Activated CD8-positive, alpha-beta memory T cell treated with anti-CD3 and anti-CD28 coated beads for 1 hour (primary cell): ENCODE measurements at places on chromosomes 1 and 21.

- no peak for DNase-seq
Observed at GRCh38 chr1:172273647-172274396, 146.7 kb upstream of the C1orf105 start.

GRCh38 chr1:230975636-230976035 lies 3.0 kb downstream of the TTC13 start:
- no peak for DNase-seq

GRCh38 chr1:98705591-98705990 lies 44.1 kb downstream of the SNX7 start:
- DNase-seq: no peak

GRCh38 chr1:101697072-101697471 lies 299.7 kb downstream of the OLFM3 start:
- DNase-seq: no peak

GRCh38 chr1:161720956-161721737 lies at the start of gene FCRLB:
TSS of gene FCRLB (plus strand) at chr1:161721544. CDS start at chr1:161722673, 1,129 bp downstream.
- no peak for DNase-seq

DNA sequence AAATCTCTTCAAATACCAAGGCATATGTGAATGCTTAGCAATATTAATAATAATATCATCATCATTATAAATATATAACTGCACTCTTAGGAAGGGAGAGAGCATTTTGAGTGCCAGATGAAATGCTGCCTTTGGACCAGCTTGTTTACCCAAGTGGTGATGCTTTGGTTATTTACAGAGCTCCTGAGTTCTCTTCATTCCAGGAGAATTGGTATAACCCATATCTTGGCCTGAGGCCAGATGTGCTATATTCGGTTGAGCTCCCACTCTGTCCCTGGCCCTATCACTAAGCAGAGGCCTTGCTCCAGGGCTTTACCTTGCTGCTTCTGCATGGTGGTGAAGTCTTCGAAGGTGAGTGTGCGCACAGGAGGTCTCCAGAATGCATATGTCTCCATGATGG lies 89.4 kb downstream of the TBX15 start:
- no peak for DNase-seq

- DNase-seq: no peak
Observed at GRCh38 chr1:239537795-239538194, 151.4 kb downstream of the CHRM3 start.

- DNase-seq: no peak
Observed at GRCh38 chr1:218865591-218865990, 308.1 kb upstream of the LYPLAL1 start.

DNA sequence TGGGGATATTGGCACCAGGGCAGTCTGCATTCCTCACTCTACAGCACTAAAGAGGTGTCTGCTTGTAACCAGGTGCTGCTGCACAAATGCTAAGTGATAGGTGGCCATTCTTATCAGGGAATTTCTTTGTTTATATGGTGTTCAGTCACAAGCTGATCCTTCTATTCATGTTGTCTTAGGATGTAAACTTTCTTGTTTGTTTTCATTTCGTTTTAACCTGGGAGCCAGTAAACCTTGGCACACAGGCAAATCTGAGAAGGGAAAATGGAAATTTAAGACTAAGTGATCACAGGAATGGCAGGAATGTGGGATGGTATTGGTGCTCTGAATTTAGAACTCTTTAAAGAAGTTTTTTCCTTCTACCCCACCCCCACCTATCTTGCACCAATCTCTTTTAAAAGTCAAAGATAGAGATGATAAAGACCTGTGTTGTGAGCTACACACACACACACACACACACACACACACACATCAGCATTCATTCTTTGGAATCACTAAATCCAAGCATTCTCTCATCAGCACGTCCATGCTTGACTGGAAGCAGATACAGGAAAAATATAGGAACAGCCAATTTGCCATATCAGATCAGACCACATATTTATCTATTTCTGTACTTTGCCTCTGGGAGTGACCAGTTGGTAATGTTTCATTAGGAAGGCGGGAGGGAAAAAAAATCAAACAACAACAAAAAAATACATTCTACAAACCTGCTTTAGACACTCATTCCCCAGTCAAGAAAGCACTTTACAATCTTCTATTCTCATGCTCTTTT lies 451.4 kb upstream of the ADGRL2 start:
- no peak for DNase-seq

DNA sequence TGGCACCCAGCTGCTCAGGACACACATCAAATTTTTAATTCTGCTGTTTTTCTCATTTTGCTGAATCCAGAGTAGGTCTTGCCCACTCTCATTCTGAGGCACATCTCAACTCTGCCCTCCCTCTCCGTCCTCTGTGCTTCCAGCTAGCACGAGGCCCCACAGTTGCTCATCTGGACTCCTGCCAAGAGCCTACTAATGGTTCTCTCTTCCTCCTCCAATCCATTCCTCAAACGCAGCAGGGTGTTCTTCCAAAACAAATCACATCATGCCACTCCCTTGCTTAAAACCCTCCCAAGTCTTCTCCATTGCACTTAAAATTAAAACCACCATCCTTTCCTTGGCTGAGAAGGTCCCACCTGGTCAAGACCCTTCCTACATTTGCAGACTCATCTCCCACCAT lies 49.8 kb upstream of the SCAF4 start:
- DNase-seq: no peak

GRCh38 chr1:53909946-53910345 lies 16.0 kb downstream of the DIO1 start:
- DNase-seq: no peak

GRCh38 chr1:205711105-205712048 lies 31.1 kb upstream of the SLC45A3 start:
- DNase-seq: peak; percentile 48

DNA sequence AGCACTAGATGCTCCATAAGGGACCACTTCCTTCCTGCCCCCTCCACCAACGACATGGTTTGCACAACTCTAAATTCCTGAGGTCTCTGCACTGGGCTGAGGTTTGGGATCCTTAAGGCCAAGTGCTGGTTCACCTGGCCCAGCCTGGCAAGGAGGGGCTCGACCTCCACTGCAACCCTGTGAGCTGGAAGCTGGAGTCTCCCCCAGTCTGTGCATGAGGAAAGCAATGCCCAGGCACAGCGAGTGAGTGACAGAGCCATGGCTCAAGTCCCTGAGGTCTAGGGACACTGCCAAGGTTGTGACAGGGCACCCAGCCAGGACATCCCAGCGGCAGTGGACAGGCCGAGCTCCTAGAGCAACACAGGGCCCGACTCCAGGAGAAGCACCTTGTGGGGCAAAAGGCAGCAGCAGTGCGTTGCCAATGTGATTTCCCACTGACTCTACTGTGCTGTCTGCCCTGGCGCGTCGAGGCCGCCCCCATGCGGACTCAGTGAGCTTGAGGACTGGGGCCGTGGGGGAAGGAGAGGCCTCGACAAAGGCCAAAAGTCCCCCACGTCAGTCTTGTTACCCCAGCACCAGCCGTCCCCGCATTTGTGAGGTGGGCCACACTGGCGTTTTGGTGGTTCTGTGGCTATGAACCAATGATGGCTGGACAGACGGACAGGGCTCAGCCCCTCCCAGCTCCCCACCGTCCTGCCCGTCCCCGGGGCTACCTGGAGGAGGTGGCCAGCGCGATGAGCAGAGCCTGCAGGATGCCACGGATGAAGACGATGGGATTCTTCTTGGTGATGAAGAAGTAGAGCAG lies 30.0 kb downstream of the PODN start:
- no peak for DNase-seq

DNA sequence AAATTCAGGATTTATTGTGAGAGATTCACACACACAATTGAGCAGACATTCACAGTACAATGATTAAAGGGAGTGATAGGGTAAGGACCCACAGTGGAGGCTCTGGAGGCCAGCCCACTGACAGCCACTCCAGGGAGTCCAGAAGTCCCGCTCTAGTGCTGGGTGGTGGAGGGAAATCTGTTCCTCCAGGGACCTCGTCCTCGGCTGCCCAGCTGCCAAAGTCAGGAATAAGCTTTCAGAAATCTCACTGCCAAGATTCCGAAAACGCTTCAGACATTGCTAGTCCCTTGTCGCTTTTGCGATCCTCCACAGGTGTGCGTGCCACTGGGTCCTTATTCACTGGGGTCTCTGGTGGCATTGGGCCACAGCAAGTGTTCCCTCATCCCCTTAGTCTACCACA lies 2.3 kb downstream of the MX1 start:
- DNase-seq: no peak

GRCh38 chr1:79117376-79117775 lies 110.8 kb upstream of the ADGRL4 start:
- no peak for DNase-seq

DNA sequence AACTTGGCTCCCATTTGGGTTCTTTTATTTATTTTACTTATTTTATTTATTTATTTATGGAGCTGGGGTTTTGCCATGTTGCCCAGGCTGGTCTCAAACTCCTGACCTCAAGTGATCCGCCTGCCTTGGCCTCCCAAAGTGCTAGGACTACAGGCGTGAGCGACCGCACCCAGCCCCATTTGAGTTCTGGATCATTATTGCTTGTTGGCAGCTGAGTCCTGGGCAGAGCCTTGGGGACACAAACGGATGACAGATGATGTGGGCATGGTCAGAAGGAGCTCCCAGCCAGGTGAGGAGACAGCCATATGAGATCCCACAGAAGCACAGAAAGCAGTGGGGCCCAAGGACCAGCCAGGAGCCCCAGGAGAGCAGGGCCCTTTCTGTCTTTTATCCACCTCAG lies 254.0 kb downstream of the MATN1 start:
- no peak for DNase-seq

GRCh38 chr1:31837451-31838158 lies 21.8 kb upstream of the SPOCD1 start:
- DNase-seq: no peak

DNA sequence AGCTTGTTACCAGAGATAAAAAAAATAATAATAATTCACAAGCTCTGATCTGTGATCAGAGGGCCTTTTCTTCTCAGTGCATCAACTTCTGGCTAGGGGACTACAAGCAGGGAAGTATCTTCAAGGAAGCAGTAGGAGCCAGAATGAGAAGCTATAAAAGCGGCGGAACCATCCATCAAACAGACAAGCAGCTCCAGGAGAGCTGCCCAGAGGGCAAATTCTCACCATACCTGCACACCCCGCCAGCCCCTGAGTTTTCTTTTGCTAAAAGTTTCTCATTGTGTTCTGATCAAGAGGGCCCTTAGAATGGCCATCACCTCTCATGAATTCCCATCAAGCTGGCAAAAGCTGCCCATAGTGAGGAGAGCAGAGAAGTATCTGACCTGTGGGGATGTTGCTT lies 99.4 kb downstream of the SMYD2 start:
- no peak for DNase-seq

DNA sequence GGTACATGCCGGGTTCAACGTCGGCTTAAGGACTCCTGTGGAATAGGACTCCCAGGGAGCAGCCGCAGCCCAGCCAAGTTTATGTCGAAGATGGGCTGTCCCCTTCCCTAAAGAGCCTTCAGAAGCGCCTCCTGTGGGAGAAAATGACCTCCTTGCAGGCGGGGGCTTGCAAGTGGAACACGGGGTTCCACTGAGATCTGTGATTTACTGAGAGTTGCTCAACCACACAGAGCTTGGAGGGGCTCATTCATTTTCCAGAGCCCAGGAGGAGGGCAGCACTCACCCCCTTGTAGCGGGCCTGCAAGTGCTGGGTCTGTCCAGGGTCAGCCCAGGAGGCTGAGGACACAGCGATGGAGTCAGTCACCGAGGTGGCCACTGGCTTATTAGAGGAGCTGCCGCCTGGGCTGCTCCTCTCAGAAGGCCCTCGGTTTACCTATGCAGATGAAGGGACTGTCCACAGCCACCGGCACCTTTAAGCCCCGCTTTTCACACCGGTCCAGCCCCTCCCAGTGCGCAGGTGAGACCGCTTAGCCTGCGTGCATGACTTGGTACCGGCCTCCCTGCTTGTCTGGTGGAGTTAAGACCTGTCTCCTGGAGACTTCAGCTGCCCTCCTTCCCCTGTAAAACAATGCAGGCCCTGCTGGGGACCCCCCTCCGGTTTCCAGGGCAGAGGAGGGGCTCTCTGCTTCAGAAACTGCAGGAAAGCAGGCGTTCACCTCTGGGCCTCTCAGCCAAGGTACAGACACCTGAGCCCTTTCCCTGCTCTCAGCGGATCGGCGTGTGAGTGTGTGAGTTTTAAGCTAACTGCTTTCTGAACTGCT lies 57.5 kb downstream of the ATP5PO start:
- no peak for DNase-seq

DNA sequence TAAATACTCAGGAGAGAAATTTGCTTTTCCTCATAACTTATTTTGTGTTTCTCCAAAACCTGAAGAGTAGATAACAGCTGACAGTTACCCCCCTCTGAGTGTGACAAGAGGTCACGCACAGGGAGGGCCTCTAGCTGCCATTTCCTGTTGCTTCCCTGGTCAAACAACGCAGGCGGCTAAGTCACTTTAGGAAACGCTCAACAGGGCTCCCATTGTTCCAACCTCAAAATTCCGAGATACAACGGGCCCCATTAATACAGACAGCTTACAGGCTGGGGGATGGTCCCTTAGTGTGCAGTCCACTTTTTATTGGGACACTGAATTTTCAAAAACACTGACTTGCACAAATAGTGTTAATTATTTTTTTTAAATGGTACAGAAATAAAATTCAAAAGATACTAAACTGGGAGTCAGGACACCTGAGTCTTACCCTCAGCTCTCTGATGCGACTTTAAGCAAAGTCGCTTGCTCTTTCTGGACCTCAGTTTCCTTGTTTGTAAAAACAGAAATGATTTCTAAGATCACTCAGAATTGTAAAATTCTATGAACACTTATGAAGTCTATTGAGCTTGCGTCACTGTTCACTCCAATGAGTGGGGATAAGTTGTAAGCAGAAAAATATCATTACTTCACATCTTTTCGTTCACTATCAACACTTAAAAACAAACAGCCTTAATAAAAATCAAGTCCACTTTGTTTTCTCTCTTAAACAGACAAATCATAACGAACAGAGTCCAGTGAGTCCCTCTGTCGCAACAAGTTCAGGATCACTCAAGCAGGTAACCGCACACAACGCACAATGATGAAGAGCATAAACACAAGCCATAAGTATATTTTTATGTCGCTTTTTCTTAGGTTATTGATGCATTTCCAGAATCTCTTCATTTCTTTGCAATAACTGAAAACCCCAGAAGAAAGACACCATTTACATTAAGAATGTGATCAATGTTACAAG lies 13.5 kb downstream of the LZIC start:
- DNase-seq: no peak

GRCh38 chr21:31363720-31364119 lies 19.7 kb upstream of the TIAM1 start:
- no peak for DNase-seq

GRCh38 chr1:157117527-157118057 lies 18.0 kb upstream of the ETV3L start:
- no peak for DNase-seq
